Motor neuron (in vitro differentiated cells): ENCODE measurements at places on chromosomes 3 and 15.

- peak; percentile 66 for ATAC-seq
These were observed 62.8 kb upstream of the MEX3B start for GRCh38 chr15:82108489-82109078.

- peak; percentile 54 for ATAC-seq
These were observed 48.1 kb downstream of the MAGEF1 start for GRCh38 chr3:184663756-184664155.

DNA sequence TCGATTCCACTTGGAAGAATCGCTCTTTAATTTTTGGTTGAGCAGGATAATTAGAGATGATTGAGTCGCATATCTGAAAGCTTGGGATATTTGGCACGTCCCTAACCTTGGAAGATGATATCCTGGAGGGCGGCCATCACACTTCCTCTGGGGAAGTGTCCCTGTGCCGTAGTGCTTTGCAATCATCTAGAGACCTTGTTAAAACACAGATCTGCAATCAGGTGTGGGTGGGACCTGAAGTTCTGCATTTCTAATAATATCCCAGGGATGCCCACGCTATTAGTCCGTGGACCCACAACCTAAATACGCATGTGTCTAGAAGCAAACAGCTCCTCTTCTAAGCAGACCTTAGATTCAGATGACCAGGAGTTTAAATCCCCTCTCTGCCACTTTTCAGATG is 20.5 kb downstream of the MYO1E start:
- no peak for ATAC-seq

- no peak for ATAC-seq
These were observed 7.6 kb downstream of the NUSAP1 start for GRCh38 chr15:41340189-41340695.

GRCh38 chr3:19947549-19948225 is 790 bp downstream of the RAB5A start:
- ATAC-seq, result peak; percentile 47

GRCh38 chr3:115321400-115321805 is 174.3 kb upstream of the ZBTB20 start:
- ATAC-seq, result peak; percentile 94

GRCh38 chr3:8497582-8497981 is 4.0 kb upstream of the LMCD1 start:
- ATAC-seq, result no peak

GRCh38 chr3:113659101-113659541 is 37.3 kb downstream of the USF3 start:
- ATAC-seq, result no peak

DNA sequence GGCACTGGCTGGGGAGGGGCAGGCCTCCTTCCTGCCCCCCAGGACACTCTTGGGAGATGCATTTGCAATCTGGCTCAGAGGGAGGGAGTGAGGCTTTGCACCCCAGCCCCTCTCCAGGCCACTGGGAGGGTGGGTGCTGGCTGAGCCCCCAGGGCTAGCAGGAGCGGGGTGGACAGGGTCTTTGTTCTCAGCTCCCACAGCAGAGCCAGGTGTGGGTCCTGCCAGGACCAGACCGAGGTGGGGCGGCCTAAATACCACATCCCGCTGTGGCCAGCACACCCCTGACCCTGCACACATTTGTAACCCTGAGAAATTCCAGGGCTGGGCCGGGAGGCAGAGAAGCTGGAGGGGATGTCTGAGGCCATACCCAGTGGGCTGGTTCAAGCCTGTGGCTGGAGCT is 41.0 kb downstream of the STARD5 start:
- no peak for ATAC-seq

GRCh38 chr3:82133070-82133606 is 371.7 kb upstream of the GBE1 start:
- peak; percentile 79 for ATAC-seq

GRCh38 chr15:67091071-67091979 is 25.9 kb downstream of the SMAD3 start:
- peak; percentile 59 for ATAC-seq

DNA sequence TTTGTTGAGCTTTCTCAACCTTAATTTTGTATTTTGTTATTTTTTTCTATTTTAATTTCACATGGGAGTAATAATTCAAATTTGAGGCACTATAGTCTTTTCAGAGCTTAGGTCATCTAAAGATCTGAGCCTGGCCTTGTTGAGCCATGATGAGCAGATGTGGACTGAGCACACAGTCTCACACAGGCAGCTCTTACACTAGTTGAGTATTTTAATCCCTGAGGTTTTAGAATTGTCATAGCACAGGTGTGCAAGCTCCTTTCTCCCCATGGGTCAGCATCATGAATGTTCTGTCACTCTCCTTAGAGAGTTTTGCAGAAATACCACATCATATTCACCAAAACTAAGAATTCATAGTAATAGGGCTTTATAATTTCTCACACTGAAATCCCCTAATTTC is 4.9 kb downstream of the ZBTB38 start:
- ATAC-seq, result no peak
